ENCODE measurements at places on chromosomes 7 and 10.

DNA sequence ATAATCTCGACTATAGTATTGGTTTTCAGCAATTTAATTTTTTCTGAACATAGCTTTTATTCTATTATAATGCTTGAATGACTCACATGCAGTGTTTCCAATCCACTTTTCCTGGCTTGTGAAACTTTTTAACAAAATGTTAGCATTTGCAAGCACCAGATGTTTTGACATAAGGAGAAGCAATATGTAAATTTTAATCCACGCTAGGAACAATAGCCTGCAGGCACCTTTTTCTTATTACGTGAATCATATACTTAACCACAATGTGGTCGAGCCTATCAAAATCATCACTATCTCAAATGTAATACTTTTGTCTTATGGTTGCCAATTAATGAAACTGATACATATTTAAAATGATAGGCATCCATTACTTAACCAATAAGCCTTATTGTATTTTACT, 97.1 kb downstream of the TFEC start:
- DNase-seq, result peak; percentile 72

DNA sequence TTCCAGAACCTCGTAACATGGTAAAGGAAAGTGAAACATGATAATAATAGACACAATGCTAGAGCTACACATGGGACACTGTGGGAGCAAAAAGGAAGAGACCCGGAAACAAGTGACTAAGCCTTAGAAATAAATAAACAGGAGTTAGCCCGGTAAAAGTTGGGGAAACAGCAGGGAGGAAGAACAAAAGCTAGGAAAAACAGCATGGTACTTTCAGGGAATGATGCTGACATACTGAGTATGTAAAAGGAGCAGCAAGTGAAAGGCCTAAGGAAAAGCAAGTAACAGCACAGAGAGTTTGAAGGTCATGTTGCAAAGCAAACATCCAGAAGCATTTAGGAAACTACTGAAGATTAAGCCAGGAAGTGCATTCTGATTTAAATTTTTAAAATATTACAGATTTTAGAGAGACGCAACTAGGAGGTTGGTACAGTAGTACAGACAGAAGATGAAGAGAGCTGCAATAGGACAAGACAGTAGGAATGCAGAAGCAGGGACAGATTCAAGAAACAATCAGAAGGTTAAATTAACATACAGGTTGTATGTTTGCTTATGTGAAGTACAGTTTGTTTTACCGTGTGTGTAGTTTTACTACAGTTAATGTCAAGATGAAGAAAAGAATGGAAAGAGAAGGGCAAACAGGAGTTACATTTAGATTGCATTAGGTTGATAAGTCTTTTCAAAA, 63.7 kb downstream of the ARHGAP12 start:
- DNase-seq, result peak; percentile 31

DNA sequence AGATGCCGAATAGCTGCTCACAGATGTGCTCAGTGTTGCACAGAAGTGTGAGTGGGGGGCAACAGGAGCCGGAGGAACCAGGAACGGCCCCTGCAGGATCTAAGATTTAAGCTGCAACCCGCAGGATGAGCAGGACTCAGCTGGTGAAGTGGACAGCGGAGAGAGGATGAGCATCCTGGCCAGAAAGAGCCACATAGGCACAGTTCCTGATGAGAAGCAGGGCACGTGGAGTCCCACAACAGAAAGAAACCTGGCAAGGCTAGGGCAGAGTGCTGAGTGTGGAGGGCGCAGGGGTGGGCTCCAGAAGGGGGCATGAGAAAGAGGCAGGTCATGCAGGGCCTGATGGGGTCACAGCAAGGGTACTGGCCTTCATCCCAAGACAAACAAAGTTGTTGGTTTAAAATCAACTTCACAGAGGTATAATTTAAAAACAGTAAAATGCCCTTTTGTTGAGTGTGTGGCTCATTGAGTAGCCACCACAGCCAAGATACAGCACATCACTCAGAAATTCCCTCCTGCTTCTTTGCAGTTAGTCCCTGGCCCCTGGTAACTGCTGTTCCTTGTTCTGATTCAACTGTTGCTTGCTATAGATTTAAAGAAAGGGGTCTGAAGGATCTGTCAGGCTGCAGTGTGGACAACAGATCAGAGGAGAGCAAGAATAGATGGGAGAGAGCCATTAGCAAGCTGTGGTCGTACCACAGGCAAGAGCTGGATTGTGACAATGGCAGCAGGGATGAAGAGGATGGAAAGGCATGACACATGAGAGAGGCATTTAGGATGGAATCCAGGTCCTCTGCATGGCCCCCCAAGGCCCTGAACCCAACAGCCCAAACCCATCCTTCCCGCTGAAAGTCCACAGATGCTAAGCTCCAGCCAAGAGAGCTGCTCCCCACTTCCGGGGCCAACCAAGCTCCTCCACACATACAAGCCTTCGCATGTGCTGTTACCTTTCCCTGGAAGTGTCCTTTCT, 53.1 kb upstream of the OSBPL3 start:
- no peak for DNase-seq

DNA sequence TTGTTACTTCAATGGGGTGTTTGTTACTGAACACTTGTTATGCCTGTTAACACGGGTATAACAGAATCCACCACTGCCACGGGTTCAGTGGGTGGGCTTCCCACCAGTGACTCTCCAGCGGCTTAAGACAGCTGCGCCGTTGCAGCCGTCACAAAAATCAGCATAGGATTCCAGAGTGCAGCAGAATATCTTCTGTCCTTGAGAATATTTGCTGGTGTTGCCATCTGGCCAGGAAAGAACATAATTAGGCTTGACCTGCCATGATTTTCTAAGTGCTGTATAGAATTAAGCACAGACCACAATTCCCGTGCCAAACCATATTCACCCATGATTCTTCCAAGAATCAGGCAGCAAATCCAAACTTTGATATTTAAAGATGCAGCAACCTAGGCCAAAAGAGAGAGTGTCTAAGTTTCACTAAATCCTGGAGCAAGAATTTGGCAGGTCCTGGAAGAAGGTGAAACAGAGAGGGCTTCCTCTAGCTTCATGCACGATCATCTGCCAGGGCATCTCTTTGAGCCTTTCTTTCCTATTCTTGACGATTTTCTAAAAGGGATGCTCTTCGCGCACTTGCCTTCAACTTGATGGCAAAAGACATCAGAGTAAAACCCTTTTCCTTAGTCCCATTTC, 95.0 kb downstream of the FRMD4A start:
- DNase-seq, result no peak

DNA sequence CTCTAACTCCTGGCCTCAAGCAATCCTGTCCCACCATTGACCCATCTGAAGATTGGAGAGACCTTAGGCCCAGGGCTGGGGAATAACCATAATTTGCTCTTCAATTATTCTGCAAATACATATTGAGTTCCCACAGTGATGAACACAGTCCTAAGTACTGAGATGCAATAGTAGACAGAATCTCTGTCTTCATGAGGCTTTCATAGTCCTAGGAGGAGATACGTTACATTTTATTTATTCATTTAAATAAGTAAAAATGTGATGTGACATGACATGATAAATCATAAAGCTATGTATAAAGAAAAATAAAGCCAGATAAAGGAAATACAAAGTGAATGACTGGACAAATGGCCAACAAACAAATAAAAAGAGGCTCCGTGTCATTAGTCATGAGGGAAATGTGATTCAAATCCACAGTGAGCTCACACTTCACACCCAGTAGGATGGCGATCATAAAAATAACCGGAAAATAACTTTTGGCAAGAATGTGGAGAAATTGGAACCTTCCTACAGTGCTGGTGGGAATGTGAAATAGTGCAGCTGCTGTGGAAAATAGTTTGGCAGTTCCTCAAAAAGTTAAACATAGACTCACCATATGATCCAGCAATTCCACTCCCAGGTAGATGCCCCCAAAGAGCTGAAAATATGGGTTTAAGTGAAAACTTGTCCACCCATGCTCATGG, 52.1 kb upstream of the JCAD start:
- peak; percentile 80 for DNase-seq

DNA sequence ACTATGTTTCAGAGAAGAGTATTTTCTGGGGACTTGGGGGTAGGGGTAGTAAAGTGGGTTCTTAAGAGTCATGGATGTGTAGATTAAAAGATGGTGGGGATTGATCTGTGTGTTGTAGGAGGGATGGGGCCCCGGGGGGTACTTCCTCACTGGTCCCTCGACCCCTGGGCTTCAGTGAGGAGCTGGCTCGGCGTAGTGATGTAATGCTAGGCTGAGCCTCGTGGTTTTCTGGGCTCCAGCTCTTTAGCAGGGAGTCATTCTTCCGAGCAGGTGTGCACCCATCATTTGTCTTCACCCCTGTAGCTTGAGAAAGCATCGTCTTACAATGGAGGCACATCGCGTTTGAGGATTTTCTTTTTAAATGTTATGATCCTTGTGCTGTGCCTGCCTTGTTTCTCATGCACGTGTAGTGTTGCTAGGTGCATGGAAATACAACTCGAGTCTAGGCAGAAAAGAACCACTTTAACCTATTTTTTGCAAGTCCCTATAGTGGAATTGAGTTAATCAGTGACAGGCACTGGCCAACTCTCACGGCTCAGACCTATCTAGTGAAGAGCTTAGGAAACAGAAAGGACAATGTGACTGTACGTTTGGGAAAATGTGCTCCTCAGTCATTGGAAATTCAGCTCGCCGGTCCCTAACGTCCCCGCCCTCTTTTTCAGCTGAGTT, 106.1 kb upstream of the BTBD16 start:
- DNase-seq, result no peak

DNA sequence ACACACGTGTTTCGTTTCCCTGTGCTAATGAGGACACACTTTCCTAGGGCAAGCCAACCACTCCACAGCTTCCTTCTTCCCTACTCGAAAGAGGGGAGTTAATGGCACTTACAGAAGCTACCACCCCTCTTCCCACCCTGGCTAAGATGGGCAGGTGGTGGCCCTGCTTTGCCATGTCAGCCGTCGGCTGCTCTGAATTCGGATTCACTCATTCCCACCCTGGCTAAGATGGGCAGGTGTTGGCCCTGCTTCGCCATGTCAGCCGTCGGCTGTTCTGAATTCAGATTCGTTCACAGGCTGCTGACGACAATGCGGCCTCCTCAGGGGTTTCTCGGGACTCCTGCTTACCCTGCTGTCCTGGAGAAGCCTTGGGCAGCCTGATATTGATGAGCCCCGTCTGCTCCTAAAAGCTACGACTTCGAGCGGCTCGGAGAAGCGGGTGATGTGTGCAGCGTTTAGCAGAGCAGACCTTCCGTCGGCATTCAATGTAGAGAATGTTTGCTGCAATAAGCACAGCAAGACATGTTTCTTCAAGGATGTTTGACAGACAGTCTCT, 56.2 kb upstream of the PPP2R2D start:
- DNase-seq, result no peak

DNA sequence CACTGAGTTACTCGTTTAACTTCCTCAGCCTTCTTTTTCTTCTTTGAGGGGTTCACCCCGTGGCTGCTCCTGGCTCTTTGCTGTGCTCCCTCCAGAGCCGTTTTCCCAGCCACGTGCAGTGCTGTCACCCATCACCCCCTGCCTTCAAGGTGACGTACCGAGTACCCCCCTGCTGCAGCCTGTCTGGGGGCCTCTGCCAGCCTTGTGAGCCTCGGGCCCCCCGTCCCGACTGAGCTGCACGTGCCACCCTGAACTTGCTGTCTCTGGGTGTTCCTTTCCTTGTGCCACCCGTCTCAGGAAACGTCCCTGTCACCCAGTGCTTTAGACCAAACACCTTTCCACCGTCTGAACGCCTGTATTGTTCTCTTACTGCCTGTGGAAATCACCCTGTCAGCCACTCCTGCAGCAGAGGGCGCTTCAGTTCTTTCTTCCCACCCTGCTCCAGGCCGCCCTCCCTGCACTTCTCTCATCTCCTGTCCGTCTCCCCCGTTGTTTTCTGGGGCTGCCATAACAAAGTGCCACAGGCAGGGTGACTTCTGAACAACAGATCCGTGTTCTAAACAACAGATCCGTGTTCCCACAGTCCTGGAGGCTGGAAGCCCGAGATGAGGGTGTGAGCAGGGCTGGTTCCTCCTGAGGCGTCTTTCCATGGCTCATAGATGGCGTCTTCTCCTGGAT, 44.6 kb downstream of the WDR37 start:
- no peak for DNase-seq

All from fibroblast of gingiva (primary cell).